ENCODE measurements at places on chromosomes 6 and 20. TPM values are rescaled to one million over a fixed set of nuclear protein-coding genes. Genes with fewer than 3 reads are reported as not detected.

GRCh38 chr6:4162370-4162769, 27.0 kb upstream of the ECI2 start:
- peaks cover 5% of the 10 kb centered on the region for H3K4me1 ChIP-seq
- H3K27me3 ChIP-seq = peaks cover under 1% of the 10 kb centered on the region
- H3K36me3 ChIP-seq = no peaks in the 10 kb centered on the region
- H3K4me3 ChIP-seq = no peak overlapping the region

GRCh38 chr6:28393912-28394662, 5.5 kb downstream of the ZSCAN12 start:
- peaks cover 82% of the 10 kb centered on the region for H3K36me3 ChIP-seq
- peaks cover 52% of the 10 kb centered on the region for H3K4me1 ChIP-seq
- no peaks in the 10 kb centered on the region for H3K27me3 ChIP-seq

DNA sequence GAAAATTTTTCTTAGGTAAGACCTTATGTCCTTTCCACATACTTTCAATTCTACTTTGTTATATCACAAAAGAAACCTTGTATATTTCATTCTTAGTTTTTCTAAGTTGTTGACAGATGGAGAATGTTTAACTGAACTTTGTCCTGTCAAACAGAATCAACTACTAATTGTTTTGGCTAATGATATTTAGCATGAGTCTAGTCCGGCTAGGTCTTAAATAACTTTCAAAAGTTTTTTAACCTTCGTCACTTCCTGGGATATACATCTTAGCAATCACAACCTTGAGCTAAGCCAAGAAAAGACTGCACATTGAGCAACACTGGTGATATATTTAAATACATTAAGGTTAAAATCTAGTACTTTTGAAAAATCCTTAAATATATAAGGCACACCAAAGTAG, 62.9 kb upstream of the RUNX2 start:
- H3K4me3 ChIP-seq = no peak overlapping the region
- no peaks in the 10 kb centered on the region for H3K36me3 ChIP-seq
- no peaks in the 10 kb centered on the region for H3K4me1 ChIP-seq

DNA sequence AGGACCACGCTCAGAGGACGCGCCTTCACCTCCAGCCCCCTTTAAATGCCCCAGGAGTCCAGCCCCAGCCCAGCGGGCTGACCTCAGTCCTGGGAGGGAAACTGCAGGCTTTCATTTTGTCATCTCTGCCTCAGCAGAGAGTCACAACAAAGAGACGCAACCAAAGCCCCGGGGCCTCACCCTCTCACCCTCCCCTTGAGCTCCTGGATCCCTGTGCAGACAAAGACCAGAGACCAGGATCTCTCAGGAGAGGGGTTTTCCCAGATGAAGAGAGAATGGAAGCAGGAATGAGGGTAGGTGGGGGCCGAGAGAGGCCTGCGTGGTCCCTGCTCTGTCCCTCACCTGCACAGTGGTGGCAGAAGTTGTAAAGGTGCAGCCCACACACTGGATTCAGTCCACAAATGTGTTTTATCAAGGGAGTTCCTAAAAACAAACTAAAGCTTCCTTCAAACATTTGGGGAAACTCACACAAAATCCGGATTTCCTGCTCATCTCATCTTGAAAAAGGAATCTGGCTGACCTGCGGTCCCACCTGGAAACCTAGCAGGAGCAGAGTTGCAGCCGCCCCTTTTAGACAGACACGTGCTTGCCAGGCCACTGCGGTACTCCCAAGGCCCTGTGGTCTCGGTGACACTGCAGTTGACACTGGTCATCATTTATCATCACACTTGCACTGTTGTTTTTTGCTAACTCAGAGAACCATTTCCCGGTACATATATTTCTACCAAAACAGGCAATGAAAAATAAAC, 27.1 kb downstream of the PTGIS start:
- no peak overlapping the region for H3K27ac ChIP-seq
- H3K4me3 ChIP-seq = no peak overlapping the region
- no peak for DNase-seq
- peaks cover 4% of the 10 kb centered on the region for H3K27me3 ChIP-seq

DNA sequence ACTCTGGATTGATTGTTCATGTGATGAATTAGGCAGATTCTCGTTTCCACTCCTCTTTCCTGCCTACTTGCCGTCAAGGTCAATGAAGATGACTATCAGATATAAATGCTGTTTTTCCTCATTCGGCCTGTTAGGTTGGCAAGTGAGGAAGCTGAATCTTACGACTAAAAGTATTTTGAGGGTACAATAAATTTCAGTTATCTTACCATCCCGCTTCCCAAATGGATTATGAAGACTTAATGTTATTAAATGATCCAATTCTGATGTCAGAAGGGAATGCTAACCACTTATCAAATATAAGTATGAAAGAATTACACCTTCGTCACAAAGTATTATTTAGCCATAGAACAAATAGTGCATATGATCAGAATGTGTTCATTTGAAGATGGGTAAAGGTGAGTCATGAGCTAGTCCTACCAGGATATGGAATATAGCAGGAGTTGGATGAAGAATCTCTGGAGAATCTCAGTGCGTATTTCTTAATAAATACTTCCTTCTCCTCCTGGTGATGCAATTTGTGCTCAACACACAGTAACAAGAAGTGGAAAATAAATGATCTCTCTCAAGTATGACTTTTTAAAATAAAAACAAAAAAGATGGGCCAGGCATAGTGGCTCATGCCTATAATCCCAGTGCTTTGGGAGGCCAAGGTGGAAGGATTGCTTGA, 4.6 kb downstream of the GPLD1 start:
- H3K4me3 ChIP-seq = no peak overlapping the region
- no peak overlapping the region for H3K27ac ChIP-seq
- no peaks in the 10 kb centered on the region for H3K4me1 ChIP-seq
- DNase-seq = no peak
- no peaks in the 10 kb centered on the region for H3K36me3 ChIP-seq

DNA sequence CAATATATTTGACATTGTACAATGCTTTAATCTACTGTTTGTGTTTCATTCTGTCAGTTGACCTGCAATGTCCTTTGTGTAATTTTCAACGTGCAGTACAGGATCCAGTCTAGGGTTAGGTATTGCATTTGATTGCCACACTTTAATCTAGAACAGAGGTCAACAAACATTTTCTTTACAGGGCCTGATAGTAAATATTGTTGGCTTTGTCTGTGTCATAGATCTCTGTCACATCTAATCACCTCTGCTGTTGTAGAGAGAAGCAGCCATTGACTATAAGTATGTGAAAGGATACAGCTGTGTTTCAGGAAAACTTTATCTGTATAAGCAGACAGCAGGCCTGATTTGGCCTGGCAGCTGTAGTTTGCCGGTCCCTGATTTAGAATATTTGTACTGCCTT, 39.3 kb downstream of the ATRN start:
- no peak overlapping the region for H3K27ac ChIP-seq
- no peaks in the 10 kb centered on the region for H3K36me3 ChIP-seq
- H3K4me3 ChIP-seq = no peak overlapping the region
- H3K27me3 ChIP-seq = no peaks in the 10 kb centered on the region
- no peak for DNase-seq

DNA sequence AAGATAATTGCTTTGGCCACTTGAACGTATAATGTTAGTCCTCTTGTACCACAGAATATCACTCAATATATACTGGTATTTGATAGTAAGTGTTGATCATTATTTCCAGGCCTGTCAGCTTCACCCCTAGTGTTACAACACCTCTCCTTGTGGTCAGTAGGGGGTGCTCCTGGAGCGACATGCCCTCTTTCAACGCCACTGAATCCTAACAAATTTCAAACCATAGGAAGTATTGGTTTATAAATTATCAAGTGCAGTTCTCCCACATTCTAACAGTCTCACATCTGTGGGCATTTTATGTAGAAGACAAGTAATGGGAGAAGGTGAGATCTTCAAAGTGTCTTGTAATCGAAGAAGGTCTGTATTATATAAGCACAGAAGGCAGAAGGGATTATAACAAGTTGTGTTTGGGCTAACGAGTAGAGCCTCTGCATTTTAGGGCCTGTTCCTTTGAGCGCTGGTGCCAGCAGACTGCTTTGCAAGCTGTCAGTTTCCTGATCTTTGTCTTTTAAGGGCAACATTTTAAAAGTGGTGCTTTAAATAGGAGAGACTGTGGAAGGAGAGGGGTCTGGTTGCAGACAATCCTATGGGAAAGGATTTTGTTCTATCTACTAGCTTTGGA, 57.1 kb upstream of the CEP162 start:
- DNase-seq = no peak
- no peaks in the 10 kb centered on the region for H3K4me1 ChIP-seq
- H3K4me3 ChIP-seq = no peak overlapping the region
- no peaks in the 10 kb centered on the region for H3K36me3 ChIP-seq

DNA sequence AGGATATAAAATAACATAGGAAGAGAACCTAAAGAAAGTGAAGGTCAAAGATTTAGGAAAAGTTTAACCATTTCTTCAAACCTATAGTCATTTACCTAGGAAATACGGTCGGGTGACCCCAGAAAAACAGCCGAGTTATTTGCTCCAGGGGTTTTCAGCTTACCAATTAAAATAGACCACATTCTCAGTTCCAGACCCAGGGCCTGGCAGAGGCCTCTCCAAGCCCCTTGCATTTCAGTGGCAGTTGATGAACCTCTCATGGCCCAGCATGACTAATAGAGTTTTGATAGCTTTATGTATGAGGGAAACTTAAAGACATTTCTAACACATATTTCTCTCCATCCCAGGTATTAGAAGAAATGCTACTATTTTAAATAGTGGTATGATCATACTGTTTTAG, 113.5 kb downstream of the OGFRL1 start:
- H3K4me1 ChIP-seq = no peaks in the 10 kb centered on the region
- peaks cover 17% of the 10 kb centered on the region for H3K27me3 ChIP-seq
- no peaks in the 10 kb centered on the region for H3K36me3 ChIP-seq
- no peak for DNase-seq
- H3K4me3 ChIP-seq = no peak overlapping the region
- no peak overlapping the region for H3K27ac ChIP-seq

The ASIP gene
- not detected for total RNA-seq

The LHFPL5 gene
- total RNA-seq = not detected

Measured in activated CD4-positive, alpha-beta T cell treated with anti-CD3 and anti-CD28 coated beads, Interleukin-2, amount 10 ng/mL, durations not matched to agents 7 days and 5 days (primary cell).